H1 (cell line): ENCODE measurements at places on chromosomes 11 and 22. TPM values are rescaled to one million over a fixed set of nuclear protein-coding genes. Genes with fewer than 3 reads are reported as not detected.

GRCh38 chr11:47886096-47886495, 37.9 kb upstream of the NUP160 start:
- DNase-seq, result no peak

Gene MS4A6A
- polyA plus RNA-seq, result not detected in 2 replicates

DNA sequence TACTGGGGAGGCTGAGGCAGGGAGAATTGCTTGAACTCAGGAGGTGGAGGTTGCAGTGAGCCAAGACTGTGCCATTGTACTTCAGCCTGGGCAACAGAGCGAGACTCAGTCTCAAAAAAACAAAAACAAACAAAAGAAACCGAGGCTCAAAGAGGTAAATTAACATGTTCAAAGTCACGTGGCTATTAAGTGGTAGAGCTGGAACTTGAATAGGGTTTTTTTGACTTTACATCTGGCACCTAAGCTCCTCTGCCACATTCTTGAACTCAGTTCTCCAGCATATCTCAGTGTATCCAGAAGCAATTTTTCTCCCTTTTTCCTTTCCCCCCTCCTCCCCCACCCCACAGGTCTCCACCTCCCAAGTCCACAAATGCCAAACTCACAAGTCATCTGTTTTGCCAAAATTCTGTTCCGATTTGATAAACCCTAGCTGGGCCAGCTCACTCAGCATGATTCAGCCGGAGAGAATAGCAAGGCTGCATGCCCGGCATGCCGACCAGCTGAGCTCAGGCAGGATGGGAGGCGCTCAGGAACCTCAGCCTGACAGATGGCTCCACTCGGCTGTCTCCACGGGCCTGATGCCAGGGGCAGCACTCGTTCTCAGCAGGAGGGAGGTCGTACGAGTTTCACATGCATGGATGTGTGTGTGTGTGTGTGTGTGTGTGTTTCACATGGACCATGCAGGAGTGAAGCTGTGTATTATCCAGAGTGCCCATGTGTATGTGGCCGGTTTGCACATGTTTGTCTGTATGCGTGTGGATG, 63.2 kb upstream of the RRAS2 start:
- peak; percentile 67 for DNase-seq

Gene TRIM48
- not detected in 2 replicates for polyA plus RNA-seq

DNA sequence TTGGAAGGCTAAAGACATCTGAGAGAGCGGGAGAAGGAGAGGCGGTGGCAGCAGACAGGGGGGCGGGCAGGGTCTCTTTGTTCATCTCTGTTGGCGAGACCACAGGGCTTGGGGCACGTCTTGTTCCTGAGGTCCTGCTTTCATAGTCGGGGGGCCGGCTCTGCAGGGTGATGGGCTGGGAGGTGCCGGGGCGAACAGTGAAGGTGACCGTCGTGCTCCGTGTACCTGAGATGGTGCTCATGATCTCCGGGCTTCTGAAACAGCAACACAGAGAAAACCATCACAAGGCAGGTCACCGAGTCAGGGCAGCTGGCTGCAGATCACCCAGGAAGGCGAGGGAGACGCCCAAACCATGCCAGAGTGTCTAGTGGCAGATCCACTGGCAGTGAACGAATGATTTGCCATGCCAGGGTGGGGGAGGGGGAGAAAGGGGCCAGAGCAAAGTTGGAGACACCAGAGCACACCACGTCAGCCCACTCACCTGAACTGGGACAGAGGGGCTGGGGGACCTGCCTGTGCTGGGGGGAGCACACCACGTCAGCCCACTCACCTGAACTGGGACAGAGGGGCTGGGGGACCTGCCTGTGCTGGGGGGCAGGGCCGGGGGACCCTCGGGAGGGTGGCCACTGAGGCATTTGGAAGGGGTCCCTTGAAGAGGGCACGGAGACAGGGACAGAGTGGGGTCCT, 75.0 kb downstream of the CTTN start:
- DNase-seq, result no peak

Gene SART1
- polyA plus RNA-seq, result 9.7 and 22.4 TPM in 2 replicates

GRCh38 chr11:120622189-120622875, 110.8 kb downstream of the GRIK4 start:
- no peak for DNase-seq

DNA sequence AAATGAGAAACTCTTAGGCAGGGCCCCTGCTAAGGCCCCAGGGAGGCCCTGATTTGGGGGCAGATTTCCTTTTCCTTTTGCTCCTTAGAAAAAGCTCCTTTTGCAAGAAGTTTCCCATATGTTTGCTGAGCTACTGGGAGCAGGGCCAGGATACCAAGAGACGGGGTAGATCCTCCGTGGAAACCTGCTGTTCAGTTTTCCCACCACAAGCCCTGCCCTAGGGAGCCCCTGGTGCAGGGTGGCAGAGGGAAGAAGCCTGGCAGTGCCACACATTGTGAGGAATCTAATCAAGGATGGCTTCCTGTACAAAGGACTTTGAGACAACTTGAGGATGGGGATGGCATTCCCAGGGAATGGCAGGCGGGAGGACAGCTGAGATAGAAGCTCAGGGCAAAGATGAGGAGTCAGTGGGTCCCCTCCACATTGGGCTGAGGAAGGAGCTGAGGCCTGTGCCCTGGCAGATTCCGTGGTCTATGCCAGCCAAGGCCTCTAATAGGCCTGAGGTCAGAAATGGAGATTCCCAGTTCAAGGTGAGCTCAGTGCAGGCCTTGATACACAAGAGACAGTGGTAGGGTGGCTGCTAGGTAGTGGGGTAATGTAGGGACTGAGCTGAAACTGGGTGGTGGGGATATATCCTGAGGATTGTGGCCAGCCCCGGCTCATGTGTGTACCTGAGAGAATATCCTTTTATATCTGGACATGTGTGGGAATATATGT, 15.0 kb downstream of the TUB start:
- DNase-seq, result no peak

DNA sequence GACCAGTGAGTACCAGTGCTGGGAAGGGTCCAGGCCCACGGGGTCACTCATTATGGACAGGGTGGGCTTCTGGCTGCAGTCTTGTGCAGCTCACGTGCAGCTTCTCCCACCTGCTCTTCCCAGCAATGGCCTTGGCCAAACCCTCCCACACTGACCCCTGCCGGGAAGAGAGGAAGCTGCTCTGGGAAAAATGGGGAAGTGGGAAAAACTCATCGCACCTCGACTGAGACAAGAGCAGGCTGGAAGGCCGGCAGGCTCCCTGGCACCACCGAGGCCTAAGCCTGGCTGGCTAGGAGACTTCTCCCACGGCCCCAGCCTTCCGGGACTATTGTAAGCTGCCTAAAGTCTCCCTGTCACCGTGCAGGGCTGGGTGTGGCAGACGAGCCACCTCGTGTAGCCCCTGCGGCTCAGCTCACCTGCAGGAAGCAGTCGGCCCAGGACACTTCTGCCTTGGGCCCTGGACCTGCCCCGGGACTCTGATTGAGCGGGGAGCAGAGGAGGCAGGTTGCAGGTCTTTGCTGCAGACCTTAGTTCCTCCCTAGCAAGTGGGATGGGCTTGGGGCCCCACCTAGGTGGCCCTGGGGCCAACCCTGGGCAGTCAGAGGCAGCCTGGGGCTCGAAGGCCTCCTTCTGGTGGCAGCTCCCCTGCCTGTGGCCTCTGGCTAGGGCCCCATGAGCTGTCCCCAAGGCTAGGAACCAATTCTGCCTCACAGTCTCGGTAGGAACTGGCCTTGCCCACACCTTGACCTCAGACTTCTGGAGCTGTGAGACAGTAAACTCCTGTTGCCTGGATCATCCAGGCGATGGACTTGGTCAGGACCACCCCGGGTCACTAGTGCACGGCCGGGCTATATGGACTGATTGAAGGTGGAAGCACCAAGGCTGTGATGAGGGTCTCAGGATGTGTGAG, 23.1 kb downstream of the MRGPRG start:
- peak; percentile 47 for DNase-seq

DNA sequence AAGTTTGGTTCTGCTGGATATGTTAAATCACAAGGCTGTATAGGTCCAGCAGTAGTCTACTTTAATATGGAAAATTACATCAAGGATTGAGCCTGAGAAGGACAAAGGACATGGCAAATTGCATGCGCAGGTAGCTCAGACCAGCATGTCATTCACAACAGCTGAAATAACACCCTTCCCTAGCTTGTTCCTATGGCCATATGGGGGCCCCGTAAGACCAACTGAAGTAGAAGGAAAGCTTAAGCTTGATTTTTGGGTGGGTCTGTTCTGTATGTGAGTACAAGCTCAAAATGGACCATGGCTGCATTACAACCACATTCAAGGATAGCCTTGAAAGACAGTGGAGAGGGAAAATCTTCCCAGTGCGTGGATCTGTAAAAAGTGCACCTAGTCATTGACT, 20.6 kb upstream of the PDE3B start:
- no peak for DNase-seq

Gene RPUSD4
- polyA plus RNA-seq, result 36.1 and 46.7 TPM in 2 replicates

GRCh38 chr11:86476109-86476861, 101.6 kb downstream of the CCDC81 start:
- DNase-seq, result no peak

DNA sequence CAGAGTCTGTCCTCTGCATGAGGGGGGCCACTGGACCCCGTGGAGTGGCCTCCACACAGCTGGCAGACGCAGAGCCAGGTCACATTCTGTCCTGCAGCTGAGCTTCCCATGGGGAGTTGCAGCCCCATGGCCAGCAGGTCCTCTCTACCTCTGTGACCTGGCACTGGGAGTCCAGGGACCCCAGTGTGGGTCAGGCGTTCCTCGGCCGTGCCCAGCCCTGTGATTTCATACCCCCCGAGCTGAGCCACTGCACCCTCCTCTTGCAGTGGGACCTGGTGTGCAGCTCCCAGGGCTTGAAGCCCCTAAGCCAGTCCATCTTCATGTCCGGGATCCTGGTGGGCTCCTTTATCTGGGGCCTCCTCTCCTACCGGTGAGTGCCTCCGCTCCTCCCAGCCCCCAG, 32.2 kb upstream of the SLC22A12 start:
- no peak for DNase-seq

Gene LIF
- polyA plus RNA-seq, result 3.3 and 4.1 TPM in 2 replicates

DNA sequence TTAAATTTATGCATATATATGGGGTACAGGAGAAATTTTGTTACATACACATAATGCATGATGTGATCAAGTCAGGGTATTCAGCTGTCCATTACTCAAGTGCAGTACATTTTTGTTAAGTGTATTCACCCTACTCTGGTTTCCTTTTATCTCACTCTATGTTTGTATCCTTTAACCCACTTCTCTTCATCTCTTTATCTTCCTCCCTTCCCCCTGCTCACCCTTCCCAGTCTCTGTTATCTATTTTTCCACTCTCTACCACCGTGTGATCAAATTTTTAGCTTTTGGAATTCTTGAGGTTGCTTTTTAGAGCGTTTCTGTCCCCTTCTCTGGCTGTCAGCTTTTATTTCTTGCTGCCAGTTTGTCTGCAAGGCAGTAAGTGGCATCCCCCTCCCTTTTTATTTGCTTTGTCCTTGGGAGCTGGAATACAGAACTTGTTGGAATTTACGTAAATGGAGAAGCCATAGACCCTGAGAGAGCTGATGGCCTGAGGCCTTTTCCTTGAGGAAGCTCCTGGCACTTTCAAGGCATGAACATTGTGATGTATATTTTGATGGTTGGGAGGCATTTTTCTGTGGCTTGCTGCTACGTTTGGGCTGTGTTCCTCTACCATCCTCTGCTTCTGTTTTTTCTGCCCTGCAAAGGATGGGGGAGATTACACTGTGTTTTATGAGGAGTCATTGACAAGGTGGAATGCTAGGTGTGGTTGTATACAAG, 148.6 kb downstream of the LDLRAD3 start:
- peak; percentile 75 for DNase-seq

Gene APOA1
- 0.47 and 0.80 TPM in 2 replicates for polyA plus RNA-seq

DNA sequence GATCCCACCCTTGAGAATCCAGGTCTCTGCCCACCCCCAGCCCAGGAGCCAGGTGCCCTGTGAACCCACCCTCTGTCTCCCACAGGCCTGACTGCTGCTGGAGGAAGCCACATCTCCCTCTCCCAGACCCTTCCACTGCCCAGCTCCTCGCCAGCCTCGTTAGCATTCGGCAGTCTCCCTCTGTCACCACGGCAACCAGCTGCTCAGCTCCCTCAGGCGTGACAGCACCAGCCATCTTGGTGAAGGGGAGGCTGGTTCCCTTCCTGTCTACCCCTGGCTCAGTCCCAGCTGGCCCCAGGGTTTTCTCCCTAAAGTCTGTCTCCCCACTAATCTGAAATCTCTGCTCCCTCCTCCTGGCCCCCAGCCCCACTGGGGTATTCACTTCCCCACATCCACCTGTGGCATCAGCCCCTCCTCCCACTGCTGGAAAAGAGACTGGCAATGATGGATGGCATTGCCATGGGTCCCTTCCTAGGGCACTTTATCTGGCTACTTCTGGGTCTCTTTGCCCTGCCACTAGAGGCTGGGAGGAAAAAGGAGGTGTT, 28.1 kb downstream of the NRXN2 start:
- DNase-seq, result peak; percentile 74

DNA sequence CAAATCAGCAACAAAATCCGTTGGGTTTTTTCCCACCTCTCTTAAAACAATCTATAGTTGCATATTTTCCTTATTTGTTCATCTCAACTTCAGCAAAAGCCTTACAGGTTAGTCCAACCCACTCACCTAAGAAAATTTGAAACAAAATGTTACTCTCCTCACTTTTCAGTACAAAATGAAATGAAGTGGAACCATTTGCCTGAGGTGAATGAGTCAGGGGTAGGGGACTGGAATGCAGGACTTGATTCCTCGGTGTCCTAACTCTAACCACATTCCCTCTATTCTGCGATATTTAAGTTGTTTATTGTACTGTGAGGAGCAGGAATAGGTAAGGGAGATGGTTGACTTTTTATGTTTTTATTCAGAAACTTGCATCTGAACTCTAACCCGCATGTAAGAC, 16.4 kb downstream of the ATP5MG start:
- no peak for DNase-seq

- DNase-seq, result no peak
Observed at GRCh38 chr11:119663279-119663678, 65.7 kb downstream of the NECTIN1 start.

DNA sequence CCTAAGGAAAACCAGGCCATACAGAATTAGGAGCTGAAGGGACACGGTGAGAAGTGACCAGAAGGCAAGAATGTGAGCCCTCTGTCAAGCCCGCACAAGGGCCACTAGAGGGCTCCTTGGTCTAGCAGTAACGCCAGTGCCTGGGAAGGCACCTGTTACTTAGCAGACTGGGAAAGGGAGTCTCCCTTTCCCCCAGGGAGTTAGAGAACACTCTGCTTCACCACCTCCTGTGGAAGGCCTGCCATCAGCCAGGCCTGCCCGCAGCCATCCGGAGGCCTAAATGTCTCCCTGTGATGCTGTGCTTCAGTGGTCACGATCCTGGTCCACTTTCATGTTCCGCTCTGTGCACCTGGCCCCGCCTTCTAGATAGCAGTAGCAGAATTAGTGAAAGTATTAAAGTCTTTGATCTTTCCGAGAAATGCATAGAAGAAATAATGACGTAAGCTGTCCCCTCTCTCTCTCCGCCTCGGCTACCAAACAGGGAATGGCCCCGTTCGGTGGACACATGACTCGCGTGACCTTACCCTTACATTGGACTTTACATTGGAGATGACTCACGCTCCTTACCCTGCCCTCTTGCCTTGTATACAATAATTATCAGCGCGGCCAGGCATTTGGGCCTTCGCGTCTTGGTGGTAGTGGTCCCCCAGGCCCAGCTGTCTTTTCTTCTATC, 10.7 kb upstream of the GSTP1 start:
- no peak for DNase-seq

Gene MEI1
- 0.27 and 0.38 TPM in 2 replicates for polyA plus RNA-seq

Gene OR8H1
- not detected in 2 replicates for polyA plus RNA-seq
